Stimulated activated CD8-positive, alpha-beta memory T cell treated with anti-CD3 and anti-CD28 coated beads, Interleukin-4, amount 100 ng/mL, for 1 hour (primary cell): ENCODE measurements at places on chromosomes 6 and 20.

DNA sequence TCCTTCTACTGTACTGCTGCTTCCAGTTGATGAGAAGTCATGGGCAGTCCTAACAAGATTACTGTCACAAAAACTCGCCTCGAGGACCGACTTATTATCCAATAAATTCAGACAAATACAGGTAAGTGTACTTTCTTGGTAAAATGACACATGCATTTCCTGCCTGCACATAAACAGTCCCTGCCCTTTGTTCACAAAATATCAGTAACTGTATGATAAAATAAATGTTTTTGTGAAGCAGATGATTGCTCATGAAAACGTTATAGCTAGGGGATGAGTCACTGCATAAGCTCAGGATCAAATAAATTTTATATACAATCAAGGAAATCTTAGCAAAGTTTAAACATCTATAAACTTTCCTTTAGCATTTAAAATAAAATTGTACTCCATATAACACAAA lies 164.5 kb upstream of the RIPOR2 start:
- DNase-seq, result no peak

- DNase-seq, result no peak
Observed at GRCh38 chr6:77650098-77650663, 2.7 kb upstream of the MEI4 start.

GRCh38 chr6:35728683-35729678 lies 7.9 kb upstream of the ARMC12 start:
- DNase-seq, result no peak

GRCh38 chr6:130760006-130760405 lies 67.2 kb upstream of the SMLR1 start:
- DNase-seq, result no peak

GRCh38 chr6:15312500-15312899 lies 66.6 kb downstream of the JARID2 start:
- DNase-seq, result no peak

- no peak for DNase-seq
Observed at GRCh38 chr6:36539814-36540568, 7.3 kb downstream of the STK38 start.

- DNase-seq, result no peak
Observed at GRCh38 chr6:75673884-75674283, 72.2 kb downstream of the SENP6 start.

- DNase-seq, result no peak
Observed at GRCh38 chr6:31702405-31702818, 712 bp downstream of the ABHD16A start.

DNA sequence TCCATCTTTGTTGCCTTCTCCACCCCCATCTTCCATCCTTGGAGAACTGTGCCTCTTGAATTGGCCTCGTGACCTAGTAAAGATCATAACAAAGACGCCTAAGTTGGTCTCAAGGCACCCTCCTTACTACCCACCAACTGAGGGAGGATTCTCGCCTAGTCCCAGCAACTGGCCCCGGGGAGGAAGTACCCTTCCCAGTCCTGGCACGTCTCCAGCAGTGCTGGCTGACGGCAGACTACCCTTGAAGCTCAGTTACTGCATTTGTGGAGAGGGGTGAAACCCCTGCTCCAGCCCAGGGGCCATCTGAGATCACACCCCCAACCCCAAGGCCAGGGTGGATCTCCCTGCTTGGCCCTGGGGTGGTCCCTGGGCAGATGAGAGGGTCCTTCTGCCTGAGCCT lies 2.1 kb upstream of the OSBPL2 start:
- DNase-seq, result no peak

DNA sequence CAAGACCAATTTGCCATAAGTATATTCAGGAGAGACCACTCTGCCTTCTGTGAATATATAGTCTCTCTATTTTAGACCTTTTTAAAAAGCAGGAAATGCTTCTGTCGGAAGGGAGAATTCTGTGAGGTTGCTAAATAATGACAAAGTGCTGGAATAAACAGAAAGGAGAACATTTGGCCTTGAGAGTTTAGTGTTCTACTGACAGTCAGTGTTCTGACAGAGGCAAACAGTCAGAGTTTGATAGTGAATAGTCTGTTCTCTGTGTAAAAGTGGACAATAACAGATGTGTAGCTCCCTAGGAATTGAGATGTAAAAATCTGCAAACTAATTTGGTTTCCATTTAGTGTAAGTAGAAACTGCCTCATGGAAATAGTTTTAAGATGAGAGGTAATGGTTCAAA lies 220.7 kb downstream of the PHF3 start:
- no peak for DNase-seq

GRCh38 chr6:144153260-144153659 lies 2.9 kb downstream of the STX11 start:
- DNase-seq, result no peak

- no peak for DNase-seq
Observed at GRCh38 chr20:47143657-47144056, 212.8 kb downstream of the ZMYND8 start.

DNA sequence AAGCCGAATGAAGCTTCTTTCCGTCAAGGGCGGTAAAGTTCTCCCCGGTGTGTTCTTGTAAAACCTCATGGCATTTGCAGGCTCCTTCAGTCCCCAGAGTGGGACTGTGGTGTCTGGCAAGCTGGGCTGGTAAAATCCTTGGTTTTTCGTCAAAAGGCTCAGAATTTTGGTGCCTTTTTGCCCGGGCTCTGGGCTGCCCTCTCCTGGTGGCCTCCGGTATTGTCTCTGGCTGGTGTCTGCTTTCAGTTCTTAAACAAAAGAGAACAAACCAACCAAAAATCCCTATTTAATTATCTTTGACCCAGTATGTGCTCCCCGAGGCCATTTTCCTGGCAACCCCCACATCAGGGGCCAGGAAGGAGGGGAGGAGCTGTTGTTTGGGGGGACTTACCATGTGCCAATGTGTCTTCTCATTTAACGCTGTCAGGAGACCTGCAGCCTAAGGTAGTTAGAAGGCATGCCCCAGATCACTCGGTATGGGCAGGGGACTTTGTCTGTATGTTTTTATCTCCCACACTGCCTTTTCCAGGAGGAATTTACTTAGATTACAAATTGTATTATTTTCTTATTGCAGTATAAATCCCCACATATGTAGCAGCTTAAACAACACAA lies 11.1 kb downstream of the CDH4 start:
- peak; percentile 13 for DNase-seq

DNA sequence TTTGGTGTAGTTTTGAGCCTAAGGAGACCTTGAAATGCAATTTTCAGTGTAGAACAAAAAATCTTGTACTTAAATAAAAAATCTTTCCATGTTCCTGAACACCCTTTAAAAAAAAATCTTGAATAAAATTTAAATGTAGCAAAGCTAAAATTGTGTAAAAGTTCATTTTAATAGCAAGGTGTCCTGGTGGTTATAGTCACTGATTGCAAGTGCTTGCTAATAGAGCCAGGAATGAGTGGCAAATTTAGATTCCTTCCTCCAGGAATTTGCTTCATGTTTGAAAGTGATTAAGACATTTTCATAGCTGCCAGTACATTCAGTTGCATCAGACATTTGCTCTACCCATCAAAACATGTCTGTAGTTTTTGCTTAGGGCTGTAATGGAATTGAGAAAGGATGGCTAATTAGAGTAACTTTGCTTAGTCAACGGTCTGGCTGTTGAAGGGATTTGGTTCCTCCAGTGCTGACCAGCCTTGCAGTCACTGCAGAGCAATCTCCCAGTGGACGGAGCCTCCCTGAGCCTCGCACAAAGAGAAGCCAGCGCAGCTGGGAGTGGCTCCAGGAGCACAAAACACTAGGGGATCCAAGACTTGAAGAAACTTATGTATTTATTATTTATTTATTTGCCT lies 36.5 kb downstream of the AKAP12 start:
- DNase-seq, result no peak

DNA sequence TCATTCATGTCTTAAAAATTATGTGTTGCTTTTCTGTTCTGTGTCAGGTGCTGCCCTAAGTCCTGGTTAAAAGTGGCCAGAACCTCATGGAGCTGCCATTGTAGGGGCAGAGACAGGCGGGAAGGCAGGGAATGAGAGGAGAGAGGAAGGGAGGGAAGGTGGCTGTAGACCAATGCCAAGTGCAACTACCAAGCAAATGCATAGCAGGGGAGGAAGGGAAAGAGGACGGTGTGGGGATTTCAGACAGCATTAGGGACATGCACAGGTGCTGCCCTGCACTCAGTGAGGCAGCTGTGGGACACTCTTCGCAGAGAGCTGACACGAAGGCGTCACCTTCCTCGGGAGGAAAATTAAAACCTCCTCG lies 21.0 kb downstream of the GGTLC1 start:
- no peak for DNase-seq

DNA sequence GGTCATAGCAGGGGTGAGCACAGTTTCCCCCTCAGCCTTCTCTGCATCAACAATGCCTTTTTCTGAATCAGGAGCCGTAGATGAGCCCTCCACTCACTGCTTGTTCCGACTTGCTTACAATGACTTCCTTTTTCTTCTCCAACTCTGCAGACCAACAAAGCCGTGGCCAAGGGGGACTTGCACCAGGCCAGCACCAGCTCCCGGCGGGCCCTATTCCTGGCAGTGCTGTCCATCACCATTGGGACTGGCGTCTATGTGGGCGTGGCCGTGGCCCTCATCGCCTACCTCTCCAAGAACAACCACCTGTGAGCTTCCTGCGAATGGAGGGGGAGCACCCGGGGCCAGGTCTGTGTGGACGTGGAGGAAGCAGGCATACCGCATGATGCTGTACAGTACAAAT lies 195.8 kb downstream of the SYNDIG1 start:
- DNase-seq, result no peak

GRCh38 chr6:72371473-72371872 lies 250.4 kb upstream of the KCNQ5 start:
- no peak for DNase-seq

- DNase-seq, result no peak
Observed at GRCh38 chr6:166750108-166750793, 123.2 kb upstream of the RPS6KA2 start.

DNA sequence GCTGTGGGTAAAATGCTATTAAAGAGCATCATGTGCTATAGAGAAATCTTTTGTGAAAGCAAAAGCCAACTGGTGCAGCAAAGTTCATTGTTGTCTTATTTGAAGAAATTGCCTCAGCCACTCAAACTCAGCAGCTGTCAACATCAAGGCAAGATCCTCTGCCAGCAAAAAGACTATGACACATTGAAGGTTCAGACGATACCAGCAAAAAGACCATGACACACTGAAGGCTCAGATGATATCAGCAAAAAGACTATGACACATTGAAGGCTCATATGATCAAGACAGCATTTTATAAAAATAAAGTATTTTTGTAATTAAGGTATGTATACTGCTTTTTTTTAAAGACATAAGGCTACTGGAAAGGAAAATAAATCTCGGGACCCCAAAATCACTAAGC lies 118.4 kb upstream of the RUNX2 start:
- no peak for DNase-seq

DNA sequence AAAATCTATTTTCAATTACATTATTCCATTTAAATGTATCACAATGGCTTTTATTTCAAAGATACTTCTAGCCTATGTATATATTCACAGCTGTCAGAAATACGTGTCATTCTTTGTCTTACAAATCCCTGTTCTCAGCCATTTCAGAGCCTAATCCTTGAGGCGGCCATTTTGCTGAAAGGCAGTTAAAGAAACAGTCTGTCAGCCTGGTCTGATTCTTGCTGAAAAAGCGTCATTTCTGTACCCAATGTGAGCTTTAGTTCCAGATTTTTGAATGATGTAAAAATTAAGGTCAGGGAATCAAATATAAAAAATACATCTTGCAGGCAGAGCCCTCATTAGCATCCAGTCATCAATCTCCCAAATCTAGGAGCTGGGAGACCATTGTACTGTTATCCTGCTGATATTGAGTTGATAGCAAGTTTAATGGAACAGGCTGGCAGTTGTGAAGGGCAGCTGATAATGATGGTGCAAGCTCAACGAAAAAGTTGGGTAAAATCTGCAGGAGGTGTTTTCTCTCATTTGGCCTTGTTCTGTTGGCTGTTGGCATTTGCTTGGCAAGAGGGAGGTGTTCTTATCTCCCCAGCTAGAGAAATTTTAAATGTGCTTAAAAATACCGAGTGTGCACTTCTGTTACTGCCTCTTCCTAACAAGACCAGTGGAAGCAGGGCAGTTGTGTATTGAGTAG lies 314.8 kb downstream of the SOX4 start:
- no peak for DNase-seq

- DNase-seq, result no peak
Observed at GRCh38 chr6:110554441-110554840, 78.0 kb upstream of the SLC22A16 start.

- DNase-seq, result no peak
Observed at GRCh38 chr6:80183019-80183795, 76.7 kb downstream of the BCKDHB start.

DNA sequence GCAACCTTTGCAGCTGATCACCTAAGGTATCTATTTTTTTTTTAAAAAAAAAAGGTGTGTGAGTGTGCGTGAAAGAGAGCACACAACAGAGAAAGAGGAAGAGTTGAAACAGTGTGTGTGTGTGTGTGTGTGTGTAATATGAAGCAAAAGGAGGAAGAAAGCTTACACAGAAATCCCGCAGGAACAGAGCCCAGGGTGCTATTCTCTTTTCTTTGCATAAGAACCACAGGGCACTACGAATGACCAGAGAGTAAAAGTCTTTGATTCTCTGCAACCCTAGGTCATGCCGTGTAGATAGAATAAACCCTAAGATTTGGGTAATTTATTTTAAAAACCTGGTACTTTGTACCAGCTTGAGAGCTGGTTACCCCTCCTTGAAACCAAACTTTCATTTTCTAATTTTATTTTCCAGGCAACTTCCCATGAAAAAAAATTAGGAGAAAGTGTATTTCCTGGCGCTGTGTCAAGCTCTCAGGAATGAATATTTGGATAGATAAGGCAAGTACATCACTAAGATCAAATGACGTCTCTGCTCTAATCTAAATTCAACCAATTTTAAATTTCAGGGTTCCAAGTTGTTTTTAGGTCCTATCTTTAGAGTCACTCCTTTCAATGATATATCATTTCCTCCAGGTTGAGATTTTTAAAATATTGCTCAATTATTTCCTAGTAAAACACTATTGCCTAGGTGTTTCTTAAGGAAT lies 47.9 kb upstream of the ID4 start:
- no peak for DNase-seq

DNA sequence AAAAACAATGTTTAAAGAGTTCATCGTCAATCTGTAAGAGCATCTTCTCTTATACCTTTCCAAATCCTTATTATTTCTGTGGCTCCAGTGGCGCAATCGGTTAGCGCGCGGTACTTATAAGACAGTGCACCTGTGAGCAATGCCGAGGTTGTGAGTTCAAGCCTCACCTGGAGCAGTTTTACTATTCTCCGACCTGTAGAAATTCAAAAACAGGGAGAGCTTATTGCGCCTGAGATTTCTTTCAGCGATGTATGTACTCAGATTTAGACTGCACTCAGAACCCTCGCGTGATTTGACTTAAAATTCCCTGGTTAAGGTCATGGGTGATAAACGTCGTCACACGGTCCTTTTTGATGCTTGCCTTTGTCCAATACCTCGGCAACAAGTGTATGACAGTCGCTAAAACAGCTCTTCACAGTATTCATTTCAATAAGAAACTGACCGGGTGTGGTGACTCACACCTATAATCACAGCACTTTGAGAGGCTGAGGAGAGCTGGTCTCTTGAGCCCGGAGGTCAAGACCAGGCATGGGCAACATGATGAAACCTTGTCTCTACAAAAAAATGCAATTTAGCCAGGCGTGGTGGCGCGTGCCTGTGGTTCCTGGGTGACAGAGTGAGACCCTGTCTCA lies 11.9 kb downstream of the GPX5 start:
- DNase-seq, result no peak

GRCh38 chr20:5362771-5363170 lies 46.0 kb upstream of the PROKR2 start:
- DNase-seq, result no peak
